H7 (cell line): ENCODE measurements at places on chromosomes 12 and 14.

DNA sequence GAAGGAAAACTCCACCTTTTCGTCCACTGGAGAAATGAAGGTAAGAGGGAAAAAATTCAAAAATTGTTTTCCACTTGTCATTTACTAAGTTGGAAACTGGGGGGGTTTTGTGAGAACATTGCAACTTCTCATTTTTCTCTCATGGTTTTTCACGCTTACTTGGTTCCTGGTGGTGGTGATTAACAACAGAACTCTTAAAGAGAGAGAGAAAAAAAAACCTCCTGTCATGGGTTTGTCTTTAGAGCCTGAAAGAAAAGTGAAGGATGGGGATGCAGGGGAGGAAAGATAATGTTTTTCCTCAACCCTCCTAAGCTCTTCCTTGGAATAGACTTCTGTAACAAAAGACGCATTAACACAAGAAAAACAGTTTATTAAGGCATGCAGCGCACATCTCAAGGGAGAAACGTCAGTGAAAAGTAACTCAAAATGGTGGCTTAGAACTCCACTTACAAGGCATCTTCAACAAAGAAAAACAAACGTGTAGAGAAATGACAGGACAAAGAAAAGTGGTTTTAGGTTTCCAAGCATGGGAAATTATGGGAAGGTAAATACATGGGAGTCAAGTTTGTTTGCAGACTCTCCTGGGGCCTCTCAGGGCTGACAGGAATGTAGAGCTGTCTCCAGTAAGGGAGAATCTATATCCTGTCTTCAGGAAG, 81.9 kb upstream of the ATF7IP start:
- DNase-seq = peak; percentile 69

GRCh38 chr12:6229224-6230218, 29.3 kb downstream of the CD9 start:
- DNase-seq = no peak

DNA sequence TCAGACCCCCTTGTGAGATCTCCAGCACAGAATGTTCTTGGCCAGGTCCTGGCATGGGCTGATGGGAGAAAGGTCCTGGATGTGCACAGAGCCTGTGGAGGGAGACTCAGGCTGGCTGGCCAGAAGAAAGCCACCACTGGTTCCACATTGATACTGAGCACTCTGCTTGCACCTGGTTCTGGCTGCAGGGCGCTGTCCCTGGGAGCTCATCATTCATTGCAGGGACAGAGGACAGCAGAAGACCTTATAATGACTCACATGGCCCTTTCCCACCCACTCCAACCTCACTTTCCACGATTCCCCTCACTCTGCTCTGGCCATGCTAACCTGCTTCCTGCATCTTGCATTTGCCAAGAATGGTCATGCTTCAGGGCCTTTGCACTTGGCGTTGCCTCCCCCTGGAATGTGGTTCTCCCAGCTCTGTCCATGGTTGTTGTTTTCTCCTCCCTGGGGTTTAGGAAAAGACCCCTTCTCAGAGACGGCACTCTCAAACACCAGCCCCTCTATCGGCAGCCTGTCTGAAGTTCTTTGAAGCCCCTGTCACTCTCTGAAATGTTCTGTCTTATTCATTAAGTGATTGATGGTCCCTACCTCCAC, 10.3 kb downstream of the KRT7 start:
- no peak for DNase-seq

DNA sequence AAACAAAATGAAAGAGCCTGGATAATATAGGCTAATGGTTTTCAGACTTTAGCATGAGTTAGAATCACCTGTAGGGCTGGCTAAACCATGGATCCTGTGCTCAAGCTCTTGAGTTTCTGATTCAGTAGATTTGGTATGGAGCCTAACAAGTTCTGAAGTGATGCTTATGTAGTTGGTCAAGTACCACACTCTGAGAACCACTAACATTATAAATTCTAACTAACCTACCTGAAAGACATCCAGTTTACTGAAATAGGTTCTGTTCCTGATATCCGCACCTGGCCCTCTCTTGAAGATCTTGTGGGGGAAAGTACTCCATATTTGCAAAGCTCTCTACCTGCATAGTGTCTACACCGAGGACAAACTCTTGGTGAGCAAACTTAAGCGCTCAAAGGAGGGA, 59.4 kb upstream of the VSX2 start:
- DNase-seq = no peak

DNA sequence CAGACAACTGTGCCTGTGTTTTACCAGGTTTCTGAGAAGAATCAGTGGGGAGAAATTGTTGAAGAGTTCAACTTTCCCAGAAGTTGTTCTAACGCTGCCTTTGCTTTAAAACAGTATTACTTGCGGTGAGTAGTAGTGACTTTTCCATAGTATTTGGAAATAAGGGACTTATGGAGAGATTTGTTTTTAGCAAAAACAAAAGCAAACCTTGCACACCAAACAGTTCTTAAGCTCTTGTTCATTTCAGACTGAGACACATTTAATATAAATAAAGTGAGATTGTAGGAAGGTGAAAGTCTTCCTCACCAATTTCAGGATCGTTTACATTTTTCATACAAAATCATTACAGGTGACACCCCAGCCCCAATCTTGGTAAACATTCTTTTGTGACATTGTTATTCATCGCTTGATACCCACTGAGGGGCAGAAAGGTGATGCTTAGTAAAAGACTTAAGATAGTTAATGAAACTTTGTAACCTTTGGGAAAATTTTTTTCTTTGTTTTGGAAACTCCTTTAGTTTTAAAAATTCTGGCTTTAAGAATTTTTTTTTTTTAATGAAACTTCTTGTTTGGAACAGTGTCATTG, 1.8 kb downstream of the ARID2 start:
- DNase-seq = no peak

GRCh38 chr12:85872497-85873091, 1.5 kb upstream of the NTS start:
- peak; percentile 19 for DNase-seq

- DNase-seq = no peak
These were observed 14.0 kb downstream of the ULK1 start for GRCh38 chr12:131908092-131909080.

DNA sequence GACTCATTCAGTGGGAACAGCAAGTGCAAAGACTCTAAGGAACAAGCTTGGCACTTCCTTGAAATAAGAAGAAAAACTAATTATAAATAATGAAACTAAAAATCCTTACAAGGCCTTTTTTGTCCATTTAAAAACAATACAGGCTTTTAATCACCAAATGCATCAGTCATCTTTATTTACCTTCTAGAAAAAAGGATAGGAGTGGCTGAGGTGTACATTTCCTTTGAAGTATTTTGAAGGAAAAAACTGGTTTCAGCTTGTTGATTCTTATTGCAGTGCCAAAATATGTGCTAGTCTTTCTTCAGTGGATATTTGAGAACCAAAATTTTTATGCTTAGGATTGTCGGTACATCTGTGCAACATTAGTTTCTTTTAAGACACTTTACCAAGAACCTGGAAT, 29.8 kb downstream of the MED21 start:
- DNase-seq = no peak

DNA sequence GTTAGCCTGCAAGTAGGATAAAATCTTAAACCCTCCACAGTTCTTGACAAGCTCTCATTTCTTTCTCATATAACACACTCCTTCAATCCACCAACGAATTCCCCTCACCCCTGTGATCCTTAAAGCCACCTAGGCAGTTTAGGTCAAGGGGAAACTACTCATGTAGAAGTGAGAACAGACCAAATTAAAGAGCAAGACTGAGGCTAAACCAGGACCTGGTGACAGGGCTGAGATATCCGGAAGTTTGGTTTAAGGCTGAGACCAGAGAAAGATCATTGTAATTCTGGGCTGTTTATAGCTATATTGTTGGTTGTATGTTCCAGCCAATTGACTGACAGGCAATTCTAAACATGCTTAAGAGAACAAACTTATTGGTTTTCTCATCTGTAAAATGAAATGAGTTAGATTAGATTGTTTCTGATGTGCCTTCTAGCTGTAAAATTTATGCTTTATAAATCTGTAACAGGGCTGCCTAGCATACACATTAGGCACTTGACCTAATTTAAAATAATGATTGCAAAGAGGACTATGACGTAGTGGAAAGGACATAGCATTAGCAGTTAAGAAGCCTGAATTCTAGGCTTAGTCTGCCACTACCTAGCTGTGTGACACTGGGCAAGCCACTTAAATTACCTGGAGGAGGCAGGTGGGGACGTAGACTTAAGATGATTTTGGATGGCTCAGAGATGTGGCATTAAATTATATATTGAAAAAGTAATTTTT, 53.9 kb upstream of the PTGR2 start:
- DNase-seq = no peak

DNA sequence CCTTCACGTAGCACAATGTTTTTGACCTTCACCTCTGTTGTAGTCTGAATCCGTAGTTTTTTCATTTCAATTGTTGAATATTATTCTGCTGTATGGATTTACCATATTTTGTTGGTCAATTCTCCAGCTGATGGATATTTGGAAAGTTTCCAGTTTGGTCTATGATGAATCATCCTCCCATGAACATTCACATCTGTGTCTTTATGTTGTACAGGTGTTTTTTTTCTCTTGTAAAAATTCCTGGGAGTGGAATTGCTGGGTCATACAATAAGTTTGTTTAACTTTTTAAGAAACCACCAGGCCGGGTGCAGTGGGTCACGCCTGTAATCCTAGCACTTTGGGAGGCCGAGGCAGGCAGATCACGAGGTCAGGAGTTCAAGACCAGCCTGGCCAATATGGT, 36.7 kb upstream of the GNG2 start:
- DNase-seq = no peak

DNA sequence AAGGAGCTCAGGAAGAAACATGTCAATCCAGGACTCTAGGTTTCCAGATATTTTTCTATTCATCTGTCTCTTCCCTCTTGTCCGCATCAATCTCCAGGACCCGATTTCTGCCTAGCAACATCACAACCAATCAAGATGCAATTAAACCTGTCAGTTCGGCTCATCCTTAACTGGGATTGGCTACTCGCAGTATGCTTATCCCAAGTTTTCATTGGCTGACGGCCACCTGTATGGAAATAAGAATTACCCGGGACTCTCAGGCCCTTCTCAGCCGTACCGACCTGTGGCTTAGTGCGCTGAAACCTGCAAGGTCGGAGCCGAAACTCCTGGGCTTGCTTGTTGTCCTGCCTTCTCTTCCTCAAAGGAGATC, 20.4 kb upstream of the ATP5MC2 start:
- peak; percentile 98 for DNase-seq

DNA sequence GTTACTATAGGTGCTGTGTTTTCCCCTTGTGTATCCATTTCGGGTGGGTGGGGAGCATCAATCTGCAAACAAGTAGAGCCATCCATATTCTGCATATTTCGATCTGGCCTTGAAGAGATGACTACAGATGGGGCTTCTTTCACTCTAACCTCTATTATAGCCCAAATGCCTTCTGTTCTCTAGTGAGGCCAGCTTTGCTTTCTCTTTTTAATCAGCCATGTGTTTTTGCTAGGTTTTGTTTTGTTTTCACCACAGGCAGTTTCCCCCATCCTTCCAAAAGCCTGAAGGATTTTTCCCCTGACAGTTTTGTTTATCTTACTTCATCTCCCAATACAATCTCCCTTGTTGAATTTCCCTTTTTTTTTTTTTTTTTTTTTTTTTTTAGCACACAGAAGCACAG, 224.1 kb downstream of the BTG1 start:
- no peak for DNase-seq

GRCh38 chr14:90091393-90091792, 29.6 kb downstream of the KCNK13 start:
- DNase-seq = no peak

- DNase-seq = peak; percentile 99
These were observed at the start of gene SMARCD1 for GRCh38 chr12:50084775-50085614. TSS of gene SMARCD1 (plus strand) at chr12:50085342. CDS start at chr12:50085370, 28 bp downstream.

GRCh38 chr12:82359115-82359478, 768 bp downstream of the METTL25 start:
- peak; percentile 57 for DNase-seq

GRCh38 chr12:96780330-96780729, 126.7 kb upstream of the NEDD1 start:
- DNase-seq = no peak

- no peak for DNase-seq
These were observed 51.2 kb downstream of the DNAH10 start for GRCh38 chr12:123813349-123813748.

DNA sequence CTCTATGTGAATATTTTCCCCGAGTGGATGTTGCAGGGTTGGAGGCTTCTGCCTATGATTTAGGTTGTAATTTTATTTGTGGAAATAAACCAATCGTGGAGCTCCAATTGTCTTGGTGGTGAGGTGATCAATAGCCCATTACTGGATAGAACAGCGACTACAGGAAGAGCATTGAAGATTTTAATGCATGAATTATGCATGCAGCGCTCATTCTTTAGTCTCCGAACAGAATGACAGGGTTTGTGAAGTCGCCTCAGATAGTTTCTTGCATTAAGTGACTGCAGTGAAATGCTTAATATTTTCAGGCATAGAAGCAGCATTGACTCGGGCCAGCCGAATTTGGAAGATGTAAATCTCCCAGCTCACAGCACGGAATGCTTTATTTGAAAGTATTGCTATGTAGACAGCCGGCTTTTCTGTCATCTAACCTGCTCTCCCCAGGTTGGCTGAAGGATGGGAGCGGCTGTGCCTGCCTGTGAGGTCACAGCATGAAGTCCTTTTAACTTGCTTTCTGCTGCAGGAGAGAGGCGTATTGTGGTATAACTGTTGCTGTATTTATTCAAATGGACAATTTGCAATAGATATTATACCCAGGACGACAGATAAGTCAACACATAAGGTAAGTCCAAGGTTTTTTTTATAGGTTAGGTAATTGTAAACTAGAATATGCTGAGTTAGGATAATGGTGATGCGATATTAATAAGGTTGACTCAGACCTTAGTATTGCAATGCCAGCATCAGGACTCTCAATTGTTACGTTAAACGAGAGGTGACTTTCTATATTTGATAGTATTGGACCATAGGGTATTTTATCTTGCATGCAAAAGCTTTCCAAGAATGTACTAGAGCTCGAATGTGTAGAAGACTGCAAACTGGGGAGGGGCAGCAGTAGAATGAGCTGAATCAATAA, 135.7 kb downstream of the CNTN1 start:
- DNase-seq = peak; percentile 22

GRCh38 chr12:16272222-16272621, 5.3 kb downstream of the SLC15A5 start:
- no peak for DNase-seq

GRCh38 chr12:110844551-110845338, 2.0 kb upstream of the CCDC63 start:
- no peak for DNase-seq
